ENCODE measurements at places on chromosomes 2 and 18.

- no peak for DNase-seq
Observed at GRCh38 chr2:145203891-145204290, 684.0 kb upstream of the ZEB2 start.

- DNase-seq: no peak
Observed at GRCh38 chr2:100054426-100054825, 88.0 kb downstream of the AFF3 start.

- no peak for DNase-seq
Observed at GRCh38 chr2:25293958-25294562, 47.7 kb downstream of the DNMT3A start.

DNA sequence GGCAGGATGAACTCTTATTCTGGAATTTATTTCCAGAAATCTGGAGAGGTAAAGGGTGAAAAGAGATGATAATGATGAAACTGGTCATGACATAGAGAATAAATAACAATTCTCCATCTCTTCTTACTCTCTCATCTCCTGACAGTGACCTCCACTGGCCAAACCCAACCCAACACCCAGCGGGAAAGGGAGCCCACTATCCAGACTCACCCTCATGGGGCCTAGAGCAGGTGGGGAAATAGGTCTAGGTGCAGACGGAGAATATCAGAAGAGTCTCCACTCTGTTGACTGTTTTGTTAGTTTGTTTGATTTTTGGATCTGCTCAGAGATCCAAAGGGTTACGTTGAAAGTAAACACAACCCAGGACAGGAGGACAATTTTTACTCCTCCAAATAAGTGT, 263.2 kb upstream of the PARD3B start:
- DNase-seq: no peak

DNA sequence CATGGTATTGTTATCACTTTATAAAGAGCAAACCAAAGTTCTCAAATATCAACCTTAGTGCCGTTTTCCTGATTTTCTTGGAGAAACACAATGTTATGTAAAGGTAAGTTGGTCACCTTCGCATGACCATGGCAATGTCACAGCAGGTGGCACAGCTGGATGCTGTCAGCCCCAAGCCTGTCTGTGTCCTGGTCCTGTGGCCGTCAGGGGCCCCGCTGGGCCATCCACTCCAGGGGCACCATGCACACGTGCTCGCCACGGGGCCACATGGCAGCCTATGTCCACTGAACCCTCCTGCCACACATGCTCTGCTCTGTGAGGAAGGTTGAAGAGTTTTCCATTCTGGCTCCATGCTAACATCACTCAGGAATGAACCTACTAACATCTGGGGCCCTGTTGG, 85.9 kb downstream of the EIPR1 start:
- no peak for DNase-seq
